CD4-positive, alpha-beta T cell treated with Interleukin-17A for 1 hour (primary cell): ENCODE measurements at places on chromosomes 2 and 18.

GRCh38 chr18:1394966-1395365, 490.3 kb downstream of the ADCYAP1 start:
- no peak for DNase-seq

GRCh38 chr18:46678785-46679399, 21.9 kb upstream of the LOXHD1 start:
- no peak for DNase-seq

DNA sequence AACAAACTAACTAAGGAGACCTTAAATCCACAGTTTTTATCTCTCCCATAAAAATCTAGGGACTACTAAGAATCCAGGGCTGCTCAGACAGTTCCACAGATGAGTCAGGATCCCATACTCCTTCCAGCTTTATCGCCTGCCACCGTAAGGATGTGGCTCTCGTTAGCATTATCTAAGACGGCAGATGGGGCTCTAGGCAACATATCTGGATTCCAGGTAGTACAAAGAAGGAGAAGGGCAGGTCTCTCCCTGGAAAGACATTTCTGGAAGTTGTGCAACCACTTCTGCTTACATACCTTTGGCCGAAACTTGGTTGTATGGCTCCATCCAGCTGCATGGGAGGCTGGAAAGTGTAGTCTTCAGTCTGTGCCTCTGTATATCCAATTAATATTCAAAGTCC, 149.4 kb downstream of the SP3 start:
- DNase-seq = no peak

DNA sequence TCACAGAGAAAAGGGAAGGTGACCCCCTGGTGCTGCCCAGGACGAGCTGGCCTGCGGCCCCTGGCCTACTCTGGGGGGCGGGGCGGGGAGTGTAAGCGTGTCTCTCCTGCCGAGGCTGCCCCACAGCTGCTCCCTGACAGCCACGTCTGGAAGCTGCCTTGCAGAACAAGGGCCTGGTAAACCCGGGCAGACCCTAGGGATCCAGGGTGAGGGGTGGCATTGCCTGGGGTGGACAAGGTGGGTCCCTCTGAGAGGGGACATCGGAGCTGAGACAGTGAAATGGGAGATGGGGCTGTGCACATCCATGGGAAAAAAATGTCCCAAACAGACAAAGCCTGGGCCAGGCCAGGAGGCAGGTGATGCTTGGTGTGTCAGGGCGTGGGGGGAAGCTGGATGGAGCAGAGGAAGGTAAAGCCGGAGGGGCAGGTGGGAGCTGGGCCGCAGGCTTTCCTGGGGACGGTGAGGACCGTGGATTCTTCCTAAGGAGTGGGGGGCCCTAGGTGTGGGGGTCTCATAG, 66.0 kb upstream of the HDAC4 start:
- no peak for DNase-seq

- DNase-seq = peak; percentile 21
These were observed 17.5 kb upstream of the DPP4 start for GRCh38 chr2:162091325-162092007.

- DNase-seq = no peak
These were observed 823.2 kb upstream of the SALL3 start for GRCh38 chr18:78156466-78156865.

DNA sequence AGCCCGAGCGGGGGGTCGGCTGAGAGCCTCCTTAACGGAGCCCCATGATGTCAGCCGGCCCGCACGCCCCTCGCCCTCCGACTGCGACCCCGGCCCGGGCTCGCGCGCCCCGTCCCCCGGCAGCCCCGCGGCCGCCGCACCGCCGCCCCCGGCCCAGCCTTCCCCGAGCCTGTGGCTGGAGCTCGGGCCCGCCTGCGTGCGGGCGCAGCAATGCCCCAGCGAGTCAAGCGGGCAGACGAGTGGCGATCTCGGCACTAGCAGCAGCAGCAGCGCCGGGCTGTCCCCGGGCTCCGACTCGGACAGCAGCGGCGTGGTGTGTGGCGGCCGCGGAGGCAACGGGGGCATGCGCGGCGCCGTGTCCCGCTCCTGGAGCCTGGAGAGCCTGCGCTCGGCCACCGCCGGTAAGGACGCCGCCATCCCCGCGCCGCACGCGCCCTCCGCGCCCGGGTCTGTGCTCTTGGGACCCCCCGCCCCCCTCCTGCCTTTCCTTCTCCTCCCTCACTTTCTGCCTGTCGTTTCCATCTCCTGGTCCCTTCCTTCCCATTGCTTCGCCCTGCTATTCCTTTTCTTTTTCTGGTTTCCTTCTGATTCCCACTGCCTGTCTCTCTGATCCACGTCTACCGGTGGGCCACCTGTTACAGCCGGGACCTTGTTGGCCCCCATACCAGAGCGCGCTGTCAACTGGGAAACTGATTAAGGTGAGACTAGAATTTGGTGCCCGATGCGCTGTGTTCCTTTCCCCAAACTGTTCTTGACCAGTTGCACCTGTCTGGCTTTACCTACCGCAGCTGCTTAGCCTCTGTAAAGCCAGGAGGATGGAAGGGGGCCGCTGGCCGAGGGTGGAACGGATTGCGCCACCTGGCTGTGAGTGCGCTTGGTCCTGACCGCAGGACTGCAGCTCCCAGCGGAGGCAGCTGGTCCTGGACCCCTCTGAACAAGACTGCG, 127.4 kb downstream of the ARHGEF4 start:
- DNase-seq = no peak

DNA sequence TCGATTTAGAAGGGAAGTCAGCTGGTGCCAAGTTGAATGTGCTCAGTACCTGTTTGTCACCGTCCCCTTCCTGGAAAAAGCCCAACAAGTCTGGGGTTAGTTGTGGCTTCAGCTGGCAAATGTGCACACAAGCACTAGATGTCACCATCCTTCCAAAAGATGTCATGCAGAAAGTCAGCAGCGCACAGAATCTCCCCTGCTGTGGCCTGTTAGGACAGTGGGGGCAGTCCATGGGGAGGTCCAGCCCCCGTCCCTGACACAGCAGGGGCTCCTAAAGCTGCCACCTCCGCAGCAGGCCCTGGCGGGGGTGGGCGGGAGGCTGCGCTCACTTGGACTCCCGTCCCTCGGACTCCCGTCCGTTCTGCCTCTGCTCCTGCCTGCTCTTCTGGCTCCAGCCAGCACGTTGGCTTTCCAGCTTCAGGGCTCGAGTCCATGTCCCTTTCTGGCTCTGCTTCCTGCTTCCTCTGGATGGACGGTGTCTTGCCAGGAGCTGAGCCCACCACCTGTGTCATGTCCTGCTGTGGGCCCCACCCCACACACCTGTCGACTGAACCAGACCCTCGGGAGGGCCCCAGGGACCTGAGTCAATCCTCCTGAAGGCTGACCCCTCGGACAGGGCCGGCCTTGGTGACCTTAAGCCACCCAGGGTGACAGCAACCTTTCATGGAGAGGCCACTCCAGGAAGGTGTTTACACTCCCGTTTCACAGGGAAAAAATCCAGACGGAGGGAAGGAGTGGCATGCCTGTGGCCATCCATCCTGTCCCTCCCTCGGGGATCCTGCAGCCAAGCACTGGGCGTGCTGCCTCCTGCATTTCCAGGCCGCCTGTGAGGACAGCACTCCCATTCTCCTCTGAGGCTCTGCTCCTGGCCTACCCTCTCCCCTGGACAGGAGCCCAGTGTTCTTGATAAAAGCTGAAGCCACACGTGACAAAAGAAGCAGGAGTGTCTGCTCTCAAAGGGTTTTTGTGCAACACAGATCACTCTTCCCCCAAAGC, 8.5 kb downstream of the RAB17 start:
- DNase-seq = peak; percentile 52

DNA sequence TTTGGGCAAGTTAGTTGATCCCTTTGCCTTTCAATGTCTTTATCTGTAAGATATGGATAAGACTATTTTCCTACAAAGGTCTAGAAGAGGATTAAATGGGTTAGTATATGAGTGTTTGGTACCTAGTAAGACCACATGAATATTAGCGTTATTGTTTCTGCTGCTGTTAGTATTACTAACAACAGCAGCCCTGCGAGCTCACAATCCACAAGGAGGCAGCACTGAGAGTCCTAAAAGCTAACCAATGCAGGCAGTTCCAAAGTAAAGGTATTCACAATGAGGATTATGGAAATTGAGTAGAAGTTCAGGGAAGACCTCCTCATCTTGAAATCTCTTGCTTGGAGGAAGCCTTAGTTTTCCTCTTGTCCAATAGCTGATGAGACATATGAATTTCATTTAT, 248.9 kb downstream of the TDRD15 start:
- DNase-seq = no peak

DNA sequence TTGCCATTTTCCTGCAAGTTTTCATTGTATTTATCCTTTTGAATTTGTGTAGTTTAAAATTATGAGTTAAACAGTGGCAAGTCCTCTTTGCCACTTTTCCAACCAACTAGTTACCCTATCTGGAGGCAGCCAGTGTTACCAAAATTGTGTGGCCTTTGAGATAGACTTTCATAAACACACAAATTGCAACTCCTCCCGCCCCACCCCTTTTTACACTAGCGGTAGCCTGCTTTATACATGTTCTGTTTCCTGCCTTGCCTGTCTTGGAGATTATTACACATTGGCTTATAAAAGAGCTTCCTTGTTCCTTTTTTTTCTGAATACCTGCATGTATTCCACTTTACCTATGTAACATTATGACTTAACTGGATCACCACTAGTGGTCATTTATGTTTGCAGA, 56.5 kb downstream of the RPIA start:
- DNase-seq = no peak

DNA sequence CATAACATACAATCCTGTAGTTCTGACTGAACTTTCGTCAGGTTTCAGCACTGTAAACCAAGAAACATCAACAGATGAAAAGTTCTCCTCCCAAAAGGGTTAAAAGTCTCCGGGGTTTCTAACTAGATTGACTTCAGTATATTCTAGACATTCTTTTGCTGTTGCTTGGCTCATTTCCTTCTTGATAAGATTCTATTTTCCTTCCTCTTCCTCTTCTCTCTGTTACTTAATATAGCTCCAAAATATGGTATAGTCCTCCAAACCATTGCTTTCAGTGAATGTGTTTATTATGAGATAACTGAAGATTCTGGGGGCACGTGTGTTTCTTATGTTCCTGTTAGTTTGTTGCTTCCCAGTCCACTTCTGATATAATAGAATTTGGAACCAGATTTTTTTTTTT, 46.4 kb upstream of the MAP4K3 start:
- no peak for DNase-seq

DNA sequence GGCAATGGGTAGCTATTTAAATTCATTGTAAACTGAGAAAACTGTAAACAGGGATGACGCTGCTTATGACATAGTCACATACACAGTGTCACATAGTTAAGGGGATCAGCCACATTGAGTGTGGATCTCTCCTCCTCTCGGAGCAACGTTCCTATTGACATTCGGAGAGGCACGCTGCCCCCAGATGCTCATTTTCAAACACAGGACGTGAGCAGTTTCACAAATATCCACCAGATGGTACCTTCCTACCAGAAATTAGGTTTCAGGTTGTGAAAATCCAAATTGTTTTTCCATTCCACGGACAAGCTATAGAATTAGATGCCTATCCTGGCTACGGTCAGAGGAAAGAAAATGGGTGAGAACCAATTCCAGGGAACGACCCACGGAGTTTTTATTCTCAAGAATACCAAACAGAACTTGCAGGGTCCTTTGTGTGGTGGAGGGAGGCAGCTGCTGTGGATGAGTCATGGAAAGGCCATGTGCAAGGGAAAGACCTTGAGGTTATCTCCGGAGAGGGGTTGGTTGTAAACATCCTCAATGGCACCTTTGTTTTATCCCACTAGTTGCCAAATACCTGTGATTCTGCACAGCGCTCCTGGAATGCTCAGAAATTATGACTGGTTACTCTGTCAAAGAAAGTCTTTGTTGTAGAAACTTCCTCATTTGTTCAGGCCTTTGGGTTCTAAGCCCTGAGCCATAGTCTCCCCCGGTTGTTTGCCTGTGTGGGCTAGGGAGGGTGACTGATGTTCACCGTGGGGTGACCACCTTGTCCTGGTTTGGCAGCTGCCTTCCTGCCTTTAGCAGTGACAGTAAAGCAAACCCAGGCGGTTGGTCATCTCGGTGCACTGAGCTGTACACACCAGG, 88.0 kb downstream of the ACTR3 start:
- DNase-seq = no peak

DNA sequence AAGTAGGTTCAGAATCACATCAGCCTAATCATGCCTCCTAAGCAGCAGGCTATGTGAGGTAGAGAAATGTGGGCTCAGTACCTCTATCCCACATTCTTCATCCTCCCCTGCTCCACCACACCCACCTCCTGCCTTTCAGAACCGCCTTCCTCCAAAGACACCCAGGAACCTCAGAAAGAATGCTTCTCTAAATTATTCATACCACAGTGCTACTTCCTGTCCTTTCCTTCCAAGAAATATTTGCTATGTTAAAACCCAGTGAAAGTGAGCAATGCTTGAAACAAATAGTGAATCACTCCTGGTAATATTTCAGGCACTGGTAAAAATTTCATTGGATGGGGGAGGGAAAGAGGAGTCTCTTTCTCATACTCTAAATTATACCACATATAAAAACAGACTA, 24.0 kb upstream of the CREB1 start:
- no peak for DNase-seq

DNA sequence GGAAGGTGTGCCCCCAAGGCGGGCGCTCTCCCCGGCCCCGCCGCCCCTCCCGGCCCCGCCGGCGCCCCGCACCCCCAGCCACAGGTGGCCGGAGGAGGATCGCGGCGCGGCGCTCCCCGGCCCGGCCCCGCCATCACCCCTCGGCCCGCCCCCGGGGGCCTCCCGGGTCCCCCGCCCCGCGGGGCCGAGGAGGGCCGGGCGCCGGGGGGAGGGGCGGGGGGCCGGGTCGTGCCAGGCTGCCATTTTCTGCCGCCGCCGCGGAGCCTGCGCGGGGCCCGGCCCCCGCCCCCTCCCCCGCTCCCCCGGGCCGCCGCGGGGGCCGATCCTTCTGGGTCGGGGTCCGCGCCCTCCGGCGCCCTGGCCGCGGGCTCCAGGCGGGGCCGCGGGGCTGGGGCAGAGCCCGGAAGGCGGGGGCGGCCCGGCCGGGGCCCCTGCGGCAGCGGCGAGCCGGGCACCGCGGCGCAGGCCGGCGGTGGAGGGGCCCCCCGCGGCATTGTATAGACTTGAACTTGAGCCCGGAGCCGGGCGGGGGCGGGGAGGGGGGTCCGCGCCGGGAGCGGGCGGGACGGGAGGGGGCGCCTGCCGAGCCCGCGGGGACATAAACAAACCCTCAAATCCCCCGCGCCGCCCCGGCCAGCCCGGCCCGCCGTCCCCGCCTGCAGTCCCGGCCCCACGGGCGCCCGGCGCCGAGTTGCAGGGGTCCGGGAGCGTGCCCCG, 556 bp downstream of the DNMT3A start:
- no peak for DNase-seq

DNA sequence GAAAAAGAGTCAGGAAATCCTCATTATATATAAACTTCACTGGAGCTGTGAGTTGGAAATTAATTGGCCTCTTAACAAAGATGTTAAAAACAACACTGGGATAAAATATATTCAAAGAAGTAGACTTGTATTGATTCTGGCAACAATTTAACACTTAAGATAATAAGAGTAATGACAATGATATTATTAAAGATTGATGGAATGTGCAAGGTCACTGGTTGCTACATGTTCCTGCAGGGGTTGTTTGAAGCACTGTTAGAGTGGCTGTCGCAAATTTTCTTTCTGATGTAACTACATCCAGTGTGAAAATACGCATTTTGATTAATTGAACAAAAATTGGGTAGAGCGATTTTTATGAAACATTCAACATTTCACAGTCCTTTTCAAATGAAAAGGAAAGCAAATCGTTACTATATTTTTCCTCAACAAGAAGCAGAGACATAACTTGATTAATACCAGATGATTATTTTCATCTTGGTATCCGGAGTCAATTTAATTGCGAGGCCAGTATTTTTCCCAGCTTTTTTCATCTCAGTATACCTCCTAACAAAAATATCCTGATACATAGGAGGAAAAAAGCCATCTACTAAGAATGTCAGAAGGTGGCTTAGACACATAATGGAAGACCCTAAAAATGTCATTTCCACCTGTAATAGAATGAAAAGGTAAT, 6.1 kb downstream of the PTGR3 start:
- DNase-seq = no peak
